ENCODE measurements at places on chromosomes 6 and 20.

DNA sequence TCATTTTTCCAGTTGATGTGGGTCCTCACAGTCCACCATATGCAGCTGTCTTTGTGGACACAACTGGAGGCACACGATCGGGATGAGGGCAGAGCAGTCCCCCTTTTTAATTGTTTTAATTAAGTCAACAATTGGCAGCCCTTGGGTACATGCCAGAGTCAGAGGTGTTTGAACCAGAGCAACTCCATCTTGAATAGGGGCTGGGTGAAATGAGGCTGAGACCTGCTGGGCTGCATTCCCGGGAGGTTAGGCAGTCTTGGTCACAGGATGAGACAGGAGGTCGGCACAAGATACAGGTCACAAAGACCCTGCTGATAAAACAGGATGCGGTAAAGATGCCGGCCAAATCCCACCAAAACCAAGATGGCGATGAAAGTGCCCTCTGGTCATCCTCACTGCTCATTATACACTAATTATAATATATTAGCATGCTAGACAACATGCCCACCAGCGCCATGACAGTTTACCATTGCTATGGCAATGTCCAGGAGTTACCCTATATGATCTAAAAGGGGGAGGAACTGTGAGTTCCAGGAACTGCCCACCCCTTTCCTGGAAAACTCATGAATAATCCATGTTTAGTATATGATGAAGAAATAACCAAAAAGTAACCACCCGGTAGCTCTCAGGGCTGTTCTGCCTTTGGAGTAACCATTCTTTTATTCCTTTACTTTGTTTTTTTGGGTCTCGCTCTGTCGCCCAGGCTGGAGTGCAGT lies 31.8 kb upstream of the BLCAP start:
- no peak for DNase-seq

GRCh38 chr20:46770330-46771194 lies 61.1 kb downstream of the SLC2A10 start:
- no peak for DNase-seq

- DNase-seq: no peak
Observed at GRCh38 chr20:11573507-11573906, 344.2 kb upstream of the BTBD3 start.

- no peak for DNase-seq
Observed at GRCh38 chr6:84979541-84979940, 215.1 kb upstream of the TBX18 start.

DNA sequence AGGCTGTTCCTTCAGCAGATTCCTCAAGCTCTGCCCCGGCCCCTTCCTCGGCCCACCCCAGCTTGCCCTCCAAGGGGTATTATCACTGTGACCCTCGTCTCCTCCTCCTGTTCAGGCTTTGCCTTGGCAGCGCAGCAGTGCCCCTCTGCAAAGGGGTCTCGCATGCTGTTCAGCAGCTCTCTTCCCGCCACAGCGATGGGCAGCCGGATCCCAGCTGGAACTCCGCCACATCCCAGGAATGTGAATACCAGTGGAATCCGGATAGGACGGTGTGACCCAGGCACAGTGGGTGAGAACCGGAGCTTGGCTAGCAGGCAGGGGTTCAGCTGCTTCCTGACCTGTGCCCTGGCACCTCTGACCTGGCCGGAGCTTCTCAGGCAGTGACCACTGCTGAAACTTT lies 52.9 kb downstream of the RNASET2 start:
- no peak for DNase-seq

DNA sequence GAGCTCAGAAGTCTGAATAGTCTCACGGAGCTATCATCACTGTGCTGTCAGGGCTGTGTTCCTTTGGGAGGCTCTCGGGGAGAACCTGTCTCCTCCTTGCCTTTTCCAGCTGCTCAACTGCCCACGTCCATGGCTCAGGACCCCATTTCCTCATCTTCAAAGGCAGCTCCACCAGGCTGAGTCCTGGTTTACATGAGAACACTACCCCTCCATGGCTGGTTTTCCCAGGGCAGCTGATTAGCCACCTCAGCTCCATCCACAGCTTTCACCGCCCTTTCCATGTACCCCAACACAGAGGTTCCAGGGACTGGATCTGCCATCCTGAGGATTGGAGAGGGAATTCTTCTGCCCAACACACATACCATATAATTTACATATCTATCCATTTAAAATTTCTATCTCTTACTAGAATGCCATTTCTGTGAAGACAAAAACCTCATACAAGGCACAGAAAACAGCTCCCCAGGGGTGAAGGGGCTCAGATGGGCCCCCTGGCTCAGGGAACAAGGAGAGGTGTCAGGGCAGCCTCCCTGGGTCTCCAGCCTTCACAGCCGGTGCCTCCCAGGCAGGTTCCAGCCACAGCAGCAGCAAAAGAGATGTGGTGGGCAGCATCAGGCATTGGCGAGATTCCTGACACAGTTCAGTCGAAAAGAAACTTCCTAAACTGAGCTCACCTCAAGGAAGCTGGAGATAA lies 2.2 kb upstream of the RAET1E start:
- no peak for DNase-seq

GRCh38 chr6:28257042-28257441 lies 2.1 kb upstream of the NKAPL start:
- DNase-seq: no peak

- DNase-seq: peak; percentile 19
Observed at GRCh38 chr6:158707120-158707820, 57.4 kb downstream of the SYTL3 start.

GRCh38 chr20:53162251-53162835 lies 190.2 kb downstream of the TSHZ2 start:
- peak; percentile 68 for DNase-seq

DNA sequence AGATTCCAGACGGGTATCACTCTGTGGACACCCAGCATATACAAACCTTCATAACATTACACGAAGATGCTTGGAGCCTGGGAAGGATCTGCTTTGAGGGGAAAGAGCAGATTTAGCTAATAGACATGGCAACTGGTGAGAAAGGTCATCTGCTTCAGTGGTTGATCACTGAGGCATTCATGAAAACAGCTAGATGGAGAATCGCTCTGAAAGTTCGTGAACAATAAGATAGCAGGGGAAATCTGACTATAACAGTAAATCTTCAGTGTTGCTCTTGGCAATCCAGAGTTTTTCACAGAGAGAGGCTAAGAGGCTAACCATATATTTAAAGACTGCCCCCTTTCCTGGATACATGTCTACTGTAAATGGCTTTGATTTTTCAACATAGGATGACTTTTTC lies 245.3 kb downstream of the FARS2 start:
- DNase-seq: peak; percentile 16

GRCh38 chr20:57628047-57628961 lies 8.1 kb upstream of the ZBP1 start:
- peak; percentile 39 for DNase-seq

GRCh38 chr20:38126932-38127621 lies 38.0 kb downstream of the TGM2 start:
- DNase-seq: peak; percentile 9

DNA sequence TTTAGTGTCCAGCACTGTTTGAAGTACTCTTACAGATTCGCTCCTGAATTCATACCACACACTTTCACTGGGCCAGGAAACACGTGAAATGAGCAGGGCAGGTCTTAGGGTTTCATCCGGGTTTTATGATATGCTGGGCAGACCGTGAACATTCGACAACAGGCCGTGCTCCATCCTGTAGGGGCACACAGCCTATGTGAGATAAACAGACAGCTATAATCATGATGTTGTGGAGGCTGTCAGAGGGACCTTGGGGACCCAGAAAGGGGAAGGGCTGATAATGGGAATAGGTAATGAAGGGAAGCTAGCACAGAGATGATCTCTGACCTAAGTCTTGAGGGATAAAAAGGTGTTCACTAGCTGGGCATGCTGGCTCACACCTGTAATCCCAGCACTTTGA lies 110.4 kb downstream of the RIN2 start:
- no peak for DNase-seq

DNA sequence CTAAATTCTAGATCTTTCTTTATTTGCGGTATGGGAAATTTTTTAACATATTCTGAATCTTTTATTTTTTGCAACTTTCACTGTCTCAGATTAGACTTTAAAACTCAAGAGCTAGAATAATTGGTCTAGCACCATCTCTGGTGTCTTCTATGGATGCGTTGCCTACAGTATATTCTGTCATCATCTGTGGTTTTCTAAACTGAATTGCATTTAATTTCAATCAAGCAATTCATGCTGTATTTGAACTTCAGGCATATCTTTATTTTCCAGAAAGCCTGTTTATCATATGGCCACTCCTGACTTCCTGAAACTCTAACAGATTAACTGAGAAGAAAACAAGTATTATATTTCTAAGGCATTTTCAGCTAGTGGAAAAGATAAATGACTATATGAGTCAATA lies 281.6 kb downstream of the PLCB1 start:
- no peak for DNase-seq

DNA sequence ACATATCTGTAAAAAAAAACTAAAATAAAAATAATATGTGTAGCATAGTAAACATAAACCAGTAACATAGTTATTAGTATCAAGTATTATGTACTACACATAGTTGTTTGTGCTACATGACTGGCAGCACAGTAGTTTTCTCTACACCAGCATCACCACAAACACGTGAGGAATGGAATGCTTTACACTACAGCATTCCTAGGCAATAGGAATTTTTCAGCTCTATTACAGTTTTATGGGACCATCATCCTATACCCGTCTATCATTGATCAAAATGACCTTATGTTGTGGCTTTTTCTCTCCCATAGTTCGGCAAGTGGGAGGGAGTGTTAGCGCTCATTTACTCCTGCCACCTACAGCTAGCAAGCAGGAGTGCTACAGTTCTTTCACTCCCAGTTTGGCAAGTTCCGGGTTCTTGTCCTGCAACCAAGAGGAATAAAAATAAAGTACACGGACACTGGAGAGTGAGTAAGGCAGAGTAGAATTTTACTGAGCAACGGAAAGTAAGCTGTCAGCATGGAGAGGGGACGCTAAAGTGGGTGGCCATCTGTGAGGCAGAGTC lies 196.8 kb upstream of the HSF2 start:
- DNase-seq: no peak

DNA sequence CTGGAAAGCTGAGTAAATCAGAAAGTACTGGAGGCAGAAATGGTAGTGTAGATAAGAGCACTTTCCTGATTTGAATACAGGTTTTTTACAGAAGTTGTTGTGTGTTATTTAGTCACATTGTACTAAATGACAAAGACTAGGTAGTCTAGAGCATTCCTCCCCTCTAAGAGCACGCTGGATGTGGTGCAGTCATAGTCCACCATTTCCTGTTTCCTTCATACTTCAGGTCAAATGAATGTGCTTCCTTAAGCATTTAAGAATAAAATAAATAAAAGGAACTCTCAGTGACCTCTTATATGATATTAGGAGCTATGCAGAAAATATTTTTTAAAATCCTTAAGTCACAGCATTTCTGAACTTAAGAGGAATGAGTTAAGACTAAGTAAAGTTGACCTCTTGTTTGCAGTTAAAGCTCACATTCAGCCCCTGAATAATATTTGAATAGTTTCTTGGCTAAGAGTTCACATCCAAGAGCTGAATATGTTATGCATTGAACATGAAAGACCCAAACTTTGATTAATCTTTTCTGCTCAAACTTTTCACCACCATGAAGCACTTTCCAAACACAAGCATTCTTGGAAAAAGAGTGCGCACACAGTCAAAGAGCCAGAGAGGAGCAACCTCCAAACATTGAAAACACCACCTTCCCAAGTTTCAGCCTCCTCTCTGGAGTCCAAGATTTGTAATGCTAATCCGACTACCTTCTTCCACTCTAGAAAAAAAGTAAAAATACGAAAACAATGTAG lies 53.4 kb upstream of the TMEM30A start:
- DNase-seq: no peak

DNA sequence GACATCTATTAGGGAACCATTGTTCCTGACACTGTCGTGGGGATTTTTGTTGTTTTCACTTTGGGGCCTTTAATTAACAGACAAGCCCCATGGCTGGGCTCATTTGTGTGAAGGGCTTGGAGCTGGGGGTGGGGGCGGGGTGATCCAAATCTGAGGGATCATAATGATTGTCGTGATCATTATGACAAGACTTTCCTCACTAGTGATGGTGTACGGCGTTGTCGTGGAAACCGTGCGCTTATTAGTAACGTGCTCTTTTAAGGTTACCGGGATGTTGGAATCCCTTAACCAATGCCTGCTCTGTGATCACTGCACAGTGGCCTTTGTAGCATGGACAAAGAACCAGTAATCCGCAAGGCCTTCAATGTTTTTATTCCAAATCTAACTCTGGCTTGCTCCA lies 18.6 kb downstream of the PDYN start:
- no peak for DNase-seq

- DNase-seq: no peak
Observed at GRCh38 chr6:44425951-44426350, 38.4 kb downstream of the CDC5L start.

DNA sequence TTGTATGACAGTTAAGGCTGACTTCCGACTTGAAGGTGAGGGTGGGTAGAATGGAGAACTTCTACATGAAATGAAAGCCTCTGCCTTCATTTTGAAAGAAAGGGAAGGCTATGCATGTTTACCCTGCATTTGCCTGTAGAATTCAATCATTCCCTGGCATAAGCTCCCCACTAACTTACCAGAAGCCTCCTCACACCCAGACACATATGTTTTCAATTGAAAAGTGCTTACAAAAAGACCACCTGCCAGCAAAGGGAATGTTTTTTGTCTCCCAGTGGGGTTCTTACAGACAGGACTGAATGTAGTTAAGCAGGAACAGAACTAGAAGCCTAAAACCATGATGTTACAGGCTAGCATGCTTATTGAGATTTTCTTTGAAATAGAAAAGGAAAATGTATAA lies 392.1 kb upstream of the HSF2 start:
- DNase-seq: no peak

GRCh38 chr6:27031302-27031701 lies 216.2 kb upstream of the PRSS16 start:
- DNase-seq: no peak

GRCh38 chr6:129454488-129454887 lies 255.5 kb downstream of the ARHGAP18 start:
- DNase-seq: no peak

GRCh38 chr20:56222201-56222600 lies 26.3 kb upstream of the MC3R start:
- DNase-seq: no peak

GRCh38 chr20:54938707-54939106 lies 463.3 kb downstream of the DOK5 start:
- no peak for DNase-seq

GRCh38 chr6:44341095-44341890 lies 1.2 kb upstream of the SPATS1 start:
- peak; percentile 18 for DNase-seq

DNA sequence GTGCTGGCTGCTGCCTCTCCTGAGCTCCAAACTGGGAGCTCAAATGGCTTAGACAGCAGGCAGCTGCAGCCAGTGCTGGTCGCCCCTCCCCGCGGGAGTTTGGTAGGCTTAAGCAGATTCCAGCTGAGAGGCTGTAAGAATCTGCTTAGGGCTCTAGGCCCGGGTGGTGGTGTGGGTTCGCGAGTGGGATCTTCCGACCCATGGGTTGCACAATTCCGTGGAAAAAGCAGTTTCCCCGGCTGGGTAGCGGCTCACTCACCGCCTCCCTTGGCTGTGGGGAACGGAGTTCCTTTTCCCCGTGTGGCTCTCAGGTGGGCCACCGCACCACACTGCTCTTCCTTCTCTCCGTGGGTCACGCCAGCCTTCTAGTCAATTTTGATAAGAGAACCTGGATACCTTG lies 232.5 kb downstream of the PKHD1 start:
- DNase-seq: no peak
